ENCODE measurements at places on chromosomes 13 and 19.

GRCh38 chr13:26989261-26989956 lies 182.2 kb downstream of the USP12 start:
- DNase-seq: no peak

DNA sequence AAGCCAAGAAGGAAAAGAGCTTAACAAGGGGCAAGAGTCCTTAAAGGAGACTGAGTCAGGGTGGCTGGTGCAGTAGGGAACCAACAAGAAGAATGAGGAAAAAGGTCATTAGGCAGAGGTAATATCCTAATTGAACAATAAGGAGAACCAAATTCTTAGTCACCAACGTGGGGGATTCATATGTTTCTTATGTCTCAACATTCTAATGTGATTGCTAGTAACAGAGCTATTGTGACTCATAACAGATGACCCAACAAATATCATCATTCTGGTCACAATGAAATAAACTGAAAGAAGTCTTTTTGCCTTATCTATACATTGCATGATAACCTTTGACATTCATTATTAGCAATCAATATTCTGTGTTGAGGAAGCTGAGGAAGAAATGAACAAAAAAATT lies 101.6 kb downstream of the RAP2A start:
- DNase-seq: no peak

- no peak for DNase-seq
Observed at GRCh38 chr19:27733551-27734266, 1479.2 kb downstream of the UQCRFS1 start.

DNA sequence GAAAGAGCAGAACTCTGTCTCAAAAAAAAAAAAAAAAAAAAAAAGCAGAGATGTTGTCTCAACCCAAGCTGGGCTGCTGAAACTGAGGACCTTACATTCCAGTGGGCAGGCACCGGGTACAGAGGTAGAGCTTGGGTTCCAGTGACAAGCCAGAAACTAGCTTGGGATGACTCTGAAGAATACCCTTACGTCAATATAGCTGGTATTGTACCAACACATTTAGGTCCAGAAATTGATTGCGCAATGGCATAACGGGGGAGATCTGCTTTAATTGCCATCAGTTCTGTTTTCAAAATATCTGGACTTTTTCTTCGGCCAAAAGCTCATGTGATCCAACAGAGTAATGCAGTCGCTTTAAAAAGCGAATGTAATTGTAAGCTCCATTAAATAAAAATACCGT lies 103.1 kb upstream of the UBL3 start:
- DNase-seq: no peak

- no peak for DNase-seq
Observed at GRCh38 chr19:29415507-29415906, 110.3 kb upstream of the VSTM2B start.

GRCh38 chr19:53824134-53824611 lies at the start of gene NLRP12:
NLRP12 (minus strand) TSS chr19:53824314; CDS start chr19:53824174, 140 bp downstream.
- peak; percentile 18 for DNase-seq

DNA sequence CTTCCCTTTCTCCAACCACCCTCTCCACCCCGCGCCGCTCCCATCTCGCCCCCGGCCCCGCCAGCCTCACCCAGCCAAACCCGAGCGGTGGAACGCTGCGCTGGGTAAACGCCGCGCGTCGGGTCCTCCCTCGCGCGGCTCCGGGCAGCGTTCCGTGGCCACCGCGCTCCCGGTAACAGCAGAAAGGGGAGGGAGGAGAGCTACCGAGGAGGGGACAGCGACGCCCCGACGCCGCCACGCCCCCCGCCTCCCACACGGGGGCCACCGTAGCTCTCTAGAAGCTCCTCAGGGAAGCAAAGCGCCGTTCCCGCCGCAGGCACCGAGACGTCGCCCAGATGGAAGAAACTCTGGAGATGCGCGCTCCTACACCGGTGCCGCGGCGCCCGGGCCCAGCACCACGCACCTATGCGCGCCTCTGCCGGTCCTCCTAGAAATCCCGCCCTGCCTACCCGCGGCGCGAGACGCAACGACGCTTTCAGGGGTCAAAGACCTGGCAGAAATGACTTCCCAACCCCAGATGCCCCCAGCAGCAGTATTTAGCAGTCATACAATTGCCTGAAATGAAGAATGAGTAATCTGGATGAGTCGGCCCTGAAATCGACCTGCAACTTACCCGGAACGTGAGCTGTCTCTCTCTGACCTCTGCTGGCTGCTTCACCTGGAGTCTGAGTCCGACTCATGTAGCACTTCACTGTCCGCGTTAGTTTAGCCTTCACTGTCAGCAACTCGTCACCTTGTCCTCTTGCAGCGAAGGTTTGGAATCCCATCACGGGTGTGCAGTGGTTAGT lies at the start of gene RUBCNL:
RUBCNL (minus strand) TSS at position 189 of the 788 bp plus-strand sequence. CDS start 14,777 bp downstream, outside the sequence.
- DNase-seq: peak; percentile 35

DNA sequence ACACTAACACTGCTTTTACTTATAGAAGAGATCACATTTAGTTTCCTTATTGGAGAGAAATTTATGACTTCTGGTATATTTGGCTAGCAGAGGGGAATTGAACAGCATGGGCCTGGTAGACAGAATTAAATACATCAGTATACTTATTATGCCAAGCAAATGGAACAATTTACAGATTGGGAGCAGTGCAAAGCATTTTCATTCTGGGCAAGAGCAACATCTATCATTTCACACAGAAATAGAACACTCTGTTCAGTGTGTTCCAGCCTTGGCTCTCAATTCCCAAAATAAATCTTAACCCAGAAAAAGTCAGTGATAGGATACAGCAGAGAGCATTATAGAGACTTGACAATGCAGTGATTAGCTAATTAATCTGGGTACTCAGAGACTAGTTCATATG lies 604.0 kb upstream of the SLITRK6 start:
- DNase-seq: peak; percentile 5

- DNase-seq: no peak
Observed at GRCh38 chr19:281156-281853, 9.9 kb downstream of the PLPP2 start.

- DNase-seq: no peak
Observed at GRCh38 chr13:65505941-65506340, 1724.2 kb downstream of the PCDH9 start.

- DNase-seq: no peak
Observed at GRCh38 chr13:112879283-112879833, 89.7 kb upstream of the MCF2L start.

- DNase-seq: peak; percentile 42
Observed at GRCh38 chr13:33931397-33932311, 113.7 kb downstream of the RFC3 start.

DNA sequence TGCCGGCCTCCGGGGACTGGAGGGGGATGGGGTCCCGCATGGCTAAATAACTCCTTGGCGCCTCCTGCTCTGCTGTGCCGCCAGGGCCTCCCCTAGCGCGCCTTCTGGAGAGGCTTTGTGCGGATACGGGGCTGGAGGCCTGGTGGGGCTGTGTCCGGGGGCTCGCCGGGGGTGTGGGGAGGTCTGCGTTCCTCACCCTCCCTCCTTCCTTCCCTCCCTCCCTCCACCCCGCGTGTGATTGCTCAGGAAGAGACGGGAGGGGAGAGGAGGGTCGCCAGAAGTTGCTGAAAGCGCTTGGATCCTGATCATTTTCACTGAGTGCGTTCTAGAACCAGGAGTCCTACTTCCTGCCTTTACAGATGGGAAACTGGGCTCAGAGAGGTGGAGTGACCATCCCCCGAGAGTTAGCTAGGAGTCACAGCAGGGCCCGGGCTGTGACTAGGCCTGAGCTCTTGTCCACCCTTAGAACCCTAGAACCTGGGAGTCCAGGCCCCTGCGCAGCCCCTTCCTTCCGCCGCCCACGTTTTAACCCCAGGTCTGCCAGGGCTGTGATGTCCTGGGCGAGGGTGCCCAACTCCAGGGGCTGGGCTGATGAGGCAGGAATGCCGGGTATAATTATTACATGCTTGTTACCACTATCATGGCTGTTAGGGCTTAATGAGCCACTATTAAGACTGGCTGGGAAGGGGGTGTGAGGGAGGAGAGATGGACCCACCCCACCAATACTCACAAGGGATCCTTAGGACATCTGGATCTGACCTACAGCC lies 782 bp upstream of the JUND start:
- peak; percentile 77 for DNase-seq

GRCh38 chr19:56671613-56671994 lies at the start of gene ZNF835:
ZNF835 (minus strand) TSS chr19:56671757; CDS start chr19:56665198, 6,559 bp downstream.
- DNase-seq: peak; percentile 97

GRCh38 chr13:108924134-108924533 lies 294.7 kb downstream of the MYO16 start:
- no peak for DNase-seq

DNA sequence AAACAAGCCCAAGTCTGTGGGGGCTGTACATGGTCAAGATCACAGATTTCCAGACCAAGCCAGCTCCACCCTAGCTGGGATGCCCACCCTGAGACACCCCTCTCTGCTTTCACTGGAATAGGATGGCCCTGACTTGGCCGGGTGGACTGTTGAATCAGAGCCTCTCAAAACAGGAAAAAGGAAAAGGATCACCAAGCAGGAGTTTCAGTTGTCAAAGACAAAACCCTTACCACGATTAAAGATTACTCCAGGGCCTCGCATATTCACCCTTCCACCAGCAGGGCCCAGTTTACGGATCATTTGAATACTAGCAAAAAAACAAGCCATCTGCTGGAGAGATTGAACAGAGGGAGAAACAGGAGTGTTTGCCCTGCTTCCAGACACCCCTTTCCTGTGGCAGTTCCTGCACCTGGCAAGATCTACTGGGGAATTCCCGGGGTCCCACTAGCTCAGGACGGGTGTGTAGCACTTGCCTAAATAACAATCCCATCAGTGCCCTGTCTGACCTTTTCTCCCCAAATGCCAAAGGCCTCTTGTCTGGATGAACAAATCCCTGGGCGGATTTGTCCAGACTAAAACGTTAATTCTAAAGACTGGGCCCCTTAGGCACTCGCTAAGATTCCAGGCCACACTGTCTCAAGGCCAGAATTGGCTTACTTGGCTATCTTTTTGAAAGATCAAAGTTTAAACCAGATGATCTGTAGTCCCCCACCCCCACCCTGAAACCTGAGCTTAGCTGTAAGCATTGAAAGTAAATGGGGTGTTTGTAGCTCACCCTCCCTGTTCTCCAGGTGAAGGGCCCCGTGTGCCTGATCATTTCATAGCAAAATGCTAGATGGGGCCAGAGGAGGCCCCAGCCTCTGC lies 38.4 kb downstream of the ACTN4 start:
- DNase-seq: no peak

GRCh38 chr19:28135825-28136224 lies 1077.1 kb downstream of the UQCRFS1 start:
- DNase-seq: no peak

DNA sequence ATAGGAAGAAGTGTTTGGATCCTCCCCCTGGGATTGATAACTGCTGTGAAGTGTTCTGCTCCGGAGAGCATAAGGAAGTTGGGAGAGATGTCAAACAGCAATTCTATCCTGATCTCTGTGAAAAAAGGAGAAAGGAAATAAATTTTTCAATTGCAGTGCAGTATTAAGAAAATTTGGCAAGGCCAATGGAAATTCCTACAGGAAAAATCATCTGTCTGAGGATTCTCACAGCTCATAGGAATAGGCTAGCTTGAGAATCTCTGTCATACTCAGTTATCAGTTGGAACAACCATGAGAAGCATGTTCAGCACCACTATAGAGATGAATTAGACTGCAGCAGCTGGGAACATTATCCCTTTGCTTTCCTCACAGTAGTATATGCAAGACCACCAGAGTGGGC lies 1238.9 kb upstream of the MIR17HG start:
- DNase-seq: no peak

DNA sequence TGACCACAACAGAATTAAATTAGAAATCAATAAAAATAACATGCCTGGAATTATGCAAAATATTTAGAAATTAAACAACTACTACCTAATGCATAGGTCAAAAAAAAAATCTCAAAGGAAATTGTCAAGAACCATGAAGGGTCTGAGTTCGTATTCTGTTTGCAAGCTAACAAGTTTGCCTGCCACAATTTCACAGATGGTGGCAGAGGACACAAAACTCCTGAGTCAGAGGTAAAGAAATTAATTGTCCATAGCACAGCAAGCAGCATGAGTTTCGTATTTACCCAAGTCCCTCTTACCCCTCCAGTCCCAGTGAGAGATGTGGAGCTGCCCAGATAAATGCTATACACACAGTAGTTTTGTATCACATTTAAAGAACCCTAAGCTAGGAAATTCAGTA lies 675.9 kb downstream of the UQCRFS1 start:
- no peak for DNase-seq

GRCh38 chr13:30529085-30529834 lies 63.5 kb upstream of the HMGB1 start:
- DNase-seq: no peak

DNA sequence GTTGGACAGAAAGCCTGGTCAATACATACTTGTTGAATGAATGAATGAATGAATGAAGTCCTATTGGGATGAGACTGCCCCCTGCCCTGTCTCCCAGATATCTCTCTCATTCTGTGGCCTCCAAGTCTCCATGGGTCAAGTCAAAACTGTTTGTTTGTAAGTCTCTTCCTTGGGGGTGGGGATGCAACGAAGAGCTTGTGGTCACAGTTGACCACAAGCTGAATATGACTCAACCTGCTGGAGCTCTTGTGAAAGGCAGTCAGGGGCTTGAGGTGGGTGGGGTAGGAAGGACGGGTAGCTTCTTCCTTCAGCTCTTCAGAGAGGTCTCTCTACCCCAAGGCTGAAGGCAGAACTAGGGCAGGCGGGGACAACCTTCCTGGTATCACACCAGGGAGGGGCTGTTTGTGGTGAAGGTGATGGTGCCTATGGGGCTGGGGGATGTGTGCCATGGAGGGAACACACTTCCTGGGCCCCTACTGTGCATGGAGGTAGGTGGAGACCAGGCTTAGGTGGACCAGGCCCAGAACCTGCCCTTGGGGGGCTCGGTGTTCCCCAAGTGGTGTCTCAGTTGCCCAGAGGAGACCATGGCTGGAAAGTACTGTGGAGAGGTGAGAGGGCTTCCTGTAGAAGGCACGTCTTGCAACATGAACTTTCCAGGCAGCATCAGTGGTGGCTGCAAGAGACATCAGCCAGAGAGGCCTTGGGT lies 8.0 kb downstream of the MYO1F start:
- DNase-seq: peak; percentile 14

DNA sequence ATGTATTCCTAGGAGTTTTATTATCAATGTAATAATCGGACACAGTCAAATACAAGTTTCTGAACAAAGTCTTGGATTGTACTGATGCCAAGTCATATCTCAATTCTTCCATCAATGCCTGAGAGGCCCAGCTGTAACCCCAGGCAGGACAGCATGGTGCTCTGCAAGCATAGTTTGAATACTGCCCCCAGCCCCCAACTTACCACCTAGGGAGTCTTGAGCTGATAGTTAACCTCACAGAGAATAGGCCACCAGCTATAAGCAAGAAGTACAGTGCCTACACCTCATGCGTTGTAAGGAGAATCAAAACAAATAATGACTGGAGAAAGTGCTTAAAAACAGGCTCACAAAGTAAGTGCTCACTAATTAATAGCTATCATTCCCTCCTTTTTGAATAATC lies 2.7 kb downstream of the PROSER1 start:
- DNase-seq: no peak

GRCh38 chr19:42619271-42619670 lies 24.5 kb upstream of the CEACAM8 start:
- no peak for DNase-seq

DNA sequence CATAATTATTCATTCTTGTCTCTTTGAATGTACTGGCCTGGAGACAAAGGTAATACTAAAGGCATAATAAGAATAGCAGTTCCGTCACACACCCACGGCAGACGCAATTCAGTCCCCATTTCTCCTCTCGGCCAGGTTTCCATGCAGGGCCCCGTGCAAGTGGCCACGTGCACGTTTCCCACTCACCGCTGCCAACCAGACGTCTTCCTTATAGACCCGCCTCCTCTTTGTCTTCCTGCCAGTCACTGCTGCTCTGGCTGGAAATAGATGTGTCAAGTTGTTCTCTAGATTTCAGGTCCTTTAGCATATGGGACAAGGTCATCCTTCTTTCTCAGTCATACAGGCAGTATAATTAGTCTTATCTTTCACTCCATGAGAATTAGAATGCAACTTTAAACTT lies 204.3 kb downstream of the SUCLA2 start:
- DNase-seq: no peak

GRCh38 chr13:21486322-21486721 lies 27.2 kb upstream of the ZDHHC20 start:
- DNase-seq: no peak

Measured in midbrain (tissue), 1 donor.